Esophagus squamous epithelium (tissue), 5 donors: ENCODE measurements at places on chromosomes 12 and 14. TPM values are rescaled to one million over a fixed set of nuclear protein-coding genes. Genes with fewer than 3 reads are reported as not detected.

AQP2 gene
- not detected for total RNA-seq

TTC9 gene
- total RNA-seq, result 26.9 TPM

NFYB gene
- total RNA-seq, result 8.1 TPM

- peaks cover 12% of the 10 kb centered on the region for H3K36me3 ChIP-seq
- no peaks in the 10 kb centered on the region for H3K27me3 ChIP-seq
- H3K27ac ChIP-seq, result no peak overlapping the region
- no peak overlapping the region for H3K4me3 ChIP-seq
Measured at GRCh38 chr14:90575336-90575735, 178.5 kb downstream of the CALM1 start.

DNA sequence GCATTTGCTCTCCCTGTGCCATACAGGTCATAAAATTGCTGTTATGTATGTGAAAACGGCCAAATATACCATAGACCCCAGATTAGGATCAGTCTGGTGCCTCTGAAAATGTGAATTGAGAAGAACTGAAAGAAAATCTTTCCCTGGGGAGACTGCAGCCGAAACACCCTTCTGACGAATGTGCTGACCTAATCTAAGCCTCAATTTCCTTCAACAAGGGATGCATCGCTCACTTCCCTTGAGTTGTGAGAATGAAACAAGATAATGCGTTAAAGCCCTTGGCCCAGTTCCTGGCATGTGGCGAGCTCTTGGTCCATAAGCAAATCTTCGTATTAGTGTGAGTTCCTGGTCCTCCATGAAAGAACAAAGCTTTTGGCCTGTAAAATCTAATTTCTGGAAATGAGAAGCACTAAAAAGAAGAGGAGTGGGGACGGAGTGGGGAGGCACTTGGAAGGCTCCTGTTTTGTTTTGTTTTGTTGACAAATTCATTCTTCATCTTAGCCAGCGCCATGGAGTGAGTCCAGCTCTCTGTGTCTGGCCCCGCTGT, 49.5 kb upstream of the RTRAF start:
- H3K27ac ChIP-seq, result no peak overlapping the region
- H3K4me1 ChIP-seq, result no peaks in the 10 kb centered on the region
- DNase-seq, result no peak

GRCh38 chr12:131923260-131923659, 5.8 kb upstream of the PUS1 start:
- DNase-seq, result no peak
- no peak overlapping the region for H3K4me3 ChIP-seq
- H3K27me3 ChIP-seq, result no peaks in the 10 kb centered on the region

- H3K36me3 ChIP-seq, result no peaks in the 10 kb centered on the region
- DNase-seq, result no peak
- no peak overlapping the region for H3K4me3 ChIP-seq
- H3K27me3 ChIP-seq, result no peaks in the 10 kb centered on the region
- no peak overlapping the region for H3K27ac ChIP-seq
Measured at GRCh38 chr14:65332141-65332871, 80.2 kb upstream of the FUT8 start.

GRCh38 chr12:40012711-40013110, 93.2 kb downstream of the SLC2A13 start:
- H3K27me3 ChIP-seq, result no peaks in the 10 kb centered on the region
- H3K36me3 ChIP-seq, result no peaks in the 10 kb centered on the region
- no peak overlapping the region for H3K27ac ChIP-seq
- no peak for DNase-seq
- peaks cover 7% of the 10 kb centered on the region for H3K4me1 ChIP-seq
- H3K4me3 ChIP-seq, result no peak overlapping the region
